T-helper 2 cell (primary cell): ENCODE measurements at places on chromosomes 2 and 18.

DNA sequence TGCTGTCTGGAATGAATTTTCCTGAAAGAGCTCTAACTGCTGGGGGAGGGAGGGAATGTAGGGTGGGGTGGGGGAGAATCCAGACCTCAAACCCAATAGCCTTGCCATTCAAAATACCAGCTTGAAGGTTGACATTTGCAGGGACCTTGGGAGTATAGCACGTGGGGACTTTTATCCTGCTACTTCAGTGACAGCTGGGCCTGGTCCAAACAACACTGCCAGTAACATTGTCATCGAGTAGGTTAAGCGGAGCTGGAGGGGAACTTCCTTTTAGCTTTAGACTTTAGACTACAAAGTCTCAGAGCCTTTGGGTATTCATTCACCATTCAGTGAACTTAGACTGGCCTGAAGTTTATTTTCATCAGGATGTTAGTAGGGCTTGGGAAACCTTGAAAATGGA lies 248.7 kb downstream of the MEIS1 start:
- DNase-seq, result no peak

DNA sequence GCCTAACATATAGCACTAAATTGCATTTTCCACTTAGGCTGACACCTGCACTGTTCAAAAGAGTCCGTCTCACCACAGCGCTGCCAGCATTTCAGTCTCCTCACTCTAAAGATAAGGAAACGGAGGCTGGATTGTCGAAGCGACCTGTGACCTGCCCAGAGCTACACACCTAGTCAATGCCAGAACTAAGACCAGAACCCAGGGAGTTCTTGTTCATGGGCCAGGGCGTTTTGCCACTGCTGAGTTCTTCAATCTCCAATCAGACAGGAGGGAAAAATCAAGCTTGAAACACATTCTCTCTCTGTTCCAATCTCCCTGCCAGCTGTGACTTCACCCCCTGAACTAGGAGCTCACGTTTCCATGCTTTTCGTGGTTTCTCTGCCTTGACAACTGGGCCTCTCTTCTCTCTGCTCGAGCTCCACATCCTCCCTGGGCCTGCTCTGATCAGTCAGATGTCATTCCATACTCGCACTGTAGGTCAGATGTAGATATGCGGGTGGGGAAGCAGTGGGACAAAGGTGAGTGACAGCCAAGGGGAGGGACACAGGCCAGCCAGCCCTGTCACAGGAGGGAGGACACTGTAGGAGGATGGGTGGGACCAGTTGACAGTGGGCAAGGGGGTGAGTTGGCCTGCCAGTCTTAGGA lies 221.1 kb upstream of the SMAD2 start:
- DNase-seq, result no peak

DNA sequence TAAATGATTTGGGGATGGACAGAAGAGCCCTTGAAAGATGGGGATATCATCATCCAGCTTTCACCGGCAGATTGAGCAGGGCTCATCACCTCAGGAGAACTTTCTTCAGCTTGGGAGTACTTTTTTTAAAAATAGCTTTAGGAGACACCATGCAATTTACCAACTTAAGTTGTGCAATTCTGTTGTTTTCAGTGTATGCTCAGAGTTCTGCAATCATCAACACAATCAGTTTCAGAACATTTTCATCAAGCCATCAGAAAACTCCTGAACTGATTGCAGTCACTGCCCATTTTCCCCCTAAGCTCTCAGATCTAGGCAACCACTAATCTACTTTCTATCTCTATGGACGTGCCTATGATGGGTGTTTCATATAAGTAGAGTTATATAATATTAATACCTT lies 117.7 kb downstream of the CRIM1 start:
- no peak for DNase-seq

- DNase-seq, result no peak
Observed at GRCh38 chr2:70768590-70769085, 638 bp upstream of the ADD2 start.

GRCh38 chr2:241499146-241499965 lies 9.0 kb downstream of the STK25 start:
- no peak for DNase-seq

DNA sequence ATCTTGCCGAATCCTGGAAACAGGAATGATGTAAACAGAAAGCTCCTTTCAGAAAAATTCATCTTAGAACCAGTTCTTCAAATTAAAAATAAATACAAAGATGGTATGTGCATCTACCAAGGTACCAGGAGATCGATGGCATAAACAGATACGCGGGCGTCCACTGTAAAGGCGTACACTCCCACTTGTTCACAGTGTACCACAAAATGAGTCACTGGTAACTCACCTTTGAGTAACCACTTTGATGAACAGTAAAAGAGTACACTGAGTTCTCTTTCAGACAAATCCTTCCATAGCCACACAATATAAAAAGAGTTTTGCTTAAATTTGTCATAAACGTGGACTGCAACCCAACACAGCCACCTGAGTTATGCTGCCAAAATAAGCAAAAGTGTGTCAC lies 128.3 kb downstream of the DNER start:
- DNase-seq, result no peak

DNA sequence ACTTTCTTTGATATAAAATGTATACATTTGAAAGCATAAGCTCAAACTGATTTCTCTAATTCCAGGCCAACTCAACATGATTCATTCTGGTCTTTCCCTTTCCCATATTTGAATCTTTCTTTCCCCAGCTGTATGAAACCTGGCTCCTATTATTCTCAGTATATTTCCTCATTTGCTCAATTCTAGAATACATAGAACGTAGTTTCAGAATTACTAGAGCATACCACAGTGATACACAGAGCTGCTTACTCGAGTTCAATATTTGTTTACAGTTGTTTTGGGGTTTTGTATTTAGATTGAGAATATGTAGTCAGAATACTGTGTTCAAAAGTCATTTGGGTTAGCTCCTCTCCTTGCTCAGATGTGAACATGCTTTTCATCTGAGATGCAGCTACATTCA lies 43.0 kb downstream of the TNFRSF11A start:
- no peak for DNase-seq
